Stimulated activated naive CD4-positive, alpha-beta T cell treated with Interleukin-2 at 50 U/mL for 16 hours (primary cell): ENCODE measurements at places on chromosomes 16 and 17.

- DNase-seq = peak; percentile 90
These were observed 3.7 kb downstream of the SLC52A1 start for GRCh38 chr17:5031365-5032082.

- DNase-seq = no peak
These were observed 53.2 kb downstream of the BANP start for GRCh38 chr16:88004391-88004790.

- no peak for DNase-seq
These were observed 3.1 kb downstream of the NPW start for GRCh38 chr16:2022723-2023091.

DNA sequence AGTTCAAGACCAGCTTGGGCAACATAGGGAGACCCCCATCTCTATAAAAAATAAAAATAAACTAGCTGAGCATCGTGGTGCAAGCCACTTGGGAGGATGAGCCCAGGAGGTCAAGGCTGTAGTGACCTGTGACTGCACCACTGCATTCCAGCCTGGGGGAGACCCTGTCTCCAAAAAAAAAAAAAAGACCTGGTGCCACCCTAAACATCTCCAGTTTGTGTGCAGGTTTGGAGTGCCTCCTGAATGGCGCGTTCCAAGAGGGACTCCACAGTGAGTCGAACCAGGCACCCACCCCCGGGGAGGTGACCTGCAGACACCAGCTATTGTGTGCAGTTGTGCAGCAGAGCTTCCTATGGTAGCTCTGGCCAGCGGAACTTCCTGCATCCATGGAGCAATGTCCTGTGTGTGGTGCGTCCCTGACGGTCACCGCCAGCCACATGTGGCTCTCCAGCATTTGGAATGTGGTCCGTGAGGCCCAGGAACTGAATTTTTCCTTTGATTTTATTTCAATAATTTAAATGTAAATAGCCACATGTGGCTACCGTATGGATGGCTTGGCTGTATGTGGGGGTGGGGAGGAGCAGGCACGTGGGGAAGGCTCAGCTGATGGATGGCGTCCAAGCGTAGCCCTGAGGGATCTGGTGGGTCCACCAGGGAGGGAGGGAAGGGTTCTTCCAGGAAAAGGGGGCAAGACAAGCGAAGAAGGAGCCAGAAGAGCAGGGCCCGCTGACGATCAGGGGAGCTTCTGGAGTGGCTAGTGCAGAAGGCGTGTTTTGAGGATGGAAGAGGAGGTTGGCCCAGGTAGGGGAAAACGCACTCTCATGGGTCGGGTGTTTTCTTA lies 107.1 kb upstream of the GSE1 start:
- DNase-seq = no peak

GRCh38 chr17:18921485-18921884 lies 30.5 kb upstream of the SLC5A10 start:
- no peak for DNase-seq

GRCh38 chr16:27925612-27926011 lies 137.9 kb downstream of the GSG1L start:
- DNase-seq = no peak

- DNase-seq = no peak
These were observed 2.3 kb downstream of the ORAI3 start for GRCh38 chr16:30951193-30951592.

GRCh38 chr17:76558198-76559095 lies 18.6 kb downstream of the PRCD start:
- DNase-seq = no peak

GRCh38 chr17:50961282-50962220 lies 95.4 kb upstream of the TOB1 start:
- DNase-seq = no peak

DNA sequence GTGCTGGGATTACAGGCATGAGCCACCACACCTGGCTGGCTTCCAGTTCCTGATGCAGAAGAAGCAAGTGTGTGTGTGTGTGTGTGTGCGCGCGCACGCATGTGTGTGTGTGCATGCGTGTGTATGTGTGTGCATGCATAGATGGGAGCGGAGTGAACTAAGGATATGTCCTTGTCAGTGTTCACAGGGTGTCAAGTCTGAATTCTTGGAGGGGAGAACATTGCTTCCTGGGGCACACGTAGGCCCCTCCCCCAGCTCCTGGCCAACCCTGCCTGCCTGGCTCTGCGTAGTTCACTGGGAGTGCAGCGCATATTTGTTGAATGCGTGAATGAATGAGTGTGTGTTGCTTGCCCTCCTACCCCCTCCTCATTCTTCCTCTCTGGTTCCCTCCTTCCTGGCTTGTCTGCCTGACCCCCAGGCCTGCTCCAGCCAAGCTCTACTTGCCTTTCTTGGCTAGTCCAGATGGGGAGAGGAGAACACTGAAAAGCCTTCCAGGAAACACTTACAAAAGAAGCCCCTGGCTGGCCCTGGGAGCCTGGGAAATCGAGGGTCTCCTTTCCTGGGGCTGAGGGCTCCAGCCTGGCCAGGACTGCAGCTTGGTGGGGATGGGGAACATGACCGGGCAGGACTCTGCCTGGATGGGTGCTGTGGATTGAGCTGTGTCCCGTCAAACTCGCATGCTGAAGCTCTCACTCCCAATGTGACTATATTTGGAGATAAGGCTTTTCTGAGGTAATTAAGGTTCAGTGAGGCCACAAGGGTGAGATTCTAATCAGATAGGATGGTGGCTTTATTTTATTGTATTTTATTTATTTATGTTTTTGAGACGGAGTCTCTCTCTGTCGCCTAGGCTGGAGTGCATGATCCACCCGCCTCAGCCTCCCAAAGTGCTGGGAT lies 27.9 kb downstream of the IGFBP4 start:
- DNase-seq = no peak

DNA sequence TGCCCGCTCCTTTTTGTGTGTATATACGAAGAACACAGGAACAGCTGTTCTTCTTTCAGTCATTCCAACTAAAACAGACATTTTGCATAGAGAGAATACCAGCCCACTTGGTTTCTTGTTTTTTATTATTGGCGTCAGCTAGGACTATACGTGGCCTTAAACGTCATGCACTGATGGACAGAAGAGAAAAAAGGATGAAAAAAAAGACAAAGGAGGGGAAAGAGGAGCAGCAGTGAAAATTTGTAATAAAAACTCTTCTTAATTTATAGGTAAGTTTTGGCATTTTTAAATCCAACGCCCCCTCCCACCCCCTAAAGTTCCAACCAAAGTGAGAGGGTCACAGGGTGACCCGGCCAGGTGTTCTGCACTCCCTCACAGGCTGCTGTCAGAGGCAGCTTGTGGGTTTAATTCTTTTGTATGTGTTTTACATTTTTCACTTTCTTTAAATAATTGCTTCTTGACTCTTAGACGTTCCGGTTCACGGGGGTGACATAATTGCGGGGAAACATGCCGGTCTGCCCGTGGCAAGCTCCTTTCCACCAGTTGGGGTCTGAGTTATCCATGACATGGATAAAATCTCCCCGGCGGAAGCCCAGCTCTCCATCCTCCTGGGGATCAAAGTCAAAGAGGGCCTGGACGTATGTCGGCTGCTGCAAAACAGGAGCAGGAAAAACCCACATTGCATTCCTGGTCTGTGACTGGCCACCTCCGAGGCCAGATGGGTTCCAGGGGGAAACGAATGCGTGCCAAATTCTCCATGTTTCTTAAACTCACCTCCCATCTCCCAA lies 30.9 kb upstream of the SLC25A19 start:
- DNase-seq = no peak

- DNase-seq = no peak
These were observed at the start of gene CDH13 for GRCh38 chr16:82626791-82627261. Gene CDH13 (plus strand): TSS chr16:82626969.

DNA sequence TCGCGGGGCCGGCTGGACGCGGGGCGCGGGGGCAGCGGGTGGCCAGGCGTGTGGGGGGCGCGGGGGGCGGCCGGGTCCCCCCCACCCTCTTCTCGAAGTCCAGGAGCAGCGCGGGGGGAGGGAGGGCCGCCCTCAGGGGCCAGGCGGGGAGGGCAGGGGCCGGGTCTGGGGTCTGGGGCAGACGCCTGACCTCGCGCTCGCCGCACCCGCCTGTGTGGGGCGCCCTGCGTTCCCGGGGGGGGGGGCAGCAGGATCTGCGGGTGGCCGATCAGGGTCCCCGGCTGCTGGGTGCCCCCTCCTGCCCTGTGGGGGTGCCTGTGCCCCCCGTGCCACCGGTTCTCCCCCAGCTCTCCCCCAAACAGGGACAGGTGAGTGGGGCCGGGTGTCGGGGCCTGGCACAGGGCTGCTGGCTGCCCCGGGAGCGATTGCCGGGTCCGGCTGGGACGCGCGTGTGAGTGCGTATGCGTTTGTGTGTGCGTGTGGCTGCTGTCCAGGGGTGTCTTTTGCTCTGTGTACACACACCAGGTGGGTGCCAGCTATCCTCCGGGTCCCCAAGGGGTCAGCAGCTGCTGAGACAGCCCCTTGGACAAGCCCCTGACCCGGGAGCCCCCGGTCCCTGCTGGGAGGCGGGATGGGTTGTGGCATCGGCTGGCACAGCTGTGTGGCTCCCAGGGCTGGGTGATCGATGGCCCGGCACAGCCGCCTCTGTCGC lies 663 bp downstream of the PRR35 start:
- DNase-seq = no peak

- peak; percentile 72 for DNase-seq
These were observed 23.2 kb upstream of the NTN1 start for GRCh38 chr17:8997994-8998628.

- DNase-seq = no peak
These were observed 4.1 kb upstream of the MED24 start for GRCh38 chr17:40058186-40058784.

DNA sequence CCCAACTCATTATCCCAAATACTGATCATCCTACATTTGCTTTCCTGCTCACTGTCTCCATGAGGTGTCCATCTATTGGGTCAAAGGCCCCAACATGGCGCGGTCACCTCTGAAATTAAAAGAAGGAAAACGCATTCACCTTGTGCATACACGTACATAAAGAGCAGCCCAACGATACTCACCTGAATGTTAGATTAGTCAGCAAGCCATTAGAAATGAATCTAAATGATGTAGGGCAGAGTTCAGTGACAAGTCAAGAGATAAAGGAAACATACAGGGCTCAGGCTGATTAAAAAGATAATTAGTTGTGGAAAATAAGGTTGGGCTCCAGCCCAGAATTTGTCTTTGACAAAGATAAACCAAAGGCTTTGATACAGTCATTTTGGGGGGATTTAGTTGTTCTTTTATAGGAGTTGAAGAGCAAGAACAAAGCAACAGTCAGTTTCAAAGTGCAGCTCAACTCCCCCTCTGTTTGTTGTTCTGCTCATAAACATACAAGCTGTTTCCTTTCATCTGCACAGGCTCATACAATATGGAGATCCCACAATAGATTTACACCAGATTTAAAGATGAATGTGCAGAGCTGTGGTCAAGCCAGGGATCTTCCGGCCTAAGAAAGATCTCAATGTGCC lies 21.1 kb downstream of the NXPH3 start:
- DNase-seq = no peak

DNA sequence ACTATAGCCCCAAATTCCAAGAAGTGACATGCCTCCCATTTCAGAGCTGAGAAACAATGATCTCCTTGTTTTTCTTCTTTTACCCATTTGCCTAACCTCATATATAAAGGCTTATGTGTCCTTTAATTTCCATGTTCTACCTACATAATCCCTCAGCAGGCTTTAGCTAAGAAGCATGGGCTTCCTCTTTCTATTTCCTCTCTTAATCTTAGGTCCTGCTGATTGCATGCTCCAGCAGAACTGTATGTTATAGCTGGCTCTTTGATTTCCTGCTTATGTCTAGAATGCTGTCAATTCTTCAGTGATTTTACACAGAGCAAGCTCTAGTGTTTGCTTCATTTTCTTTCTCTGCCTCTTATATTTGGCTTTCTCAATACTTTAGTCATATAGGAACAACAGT lies 151.7 kb upstream of the COX10 start:
- DNase-seq = no peak

DNA sequence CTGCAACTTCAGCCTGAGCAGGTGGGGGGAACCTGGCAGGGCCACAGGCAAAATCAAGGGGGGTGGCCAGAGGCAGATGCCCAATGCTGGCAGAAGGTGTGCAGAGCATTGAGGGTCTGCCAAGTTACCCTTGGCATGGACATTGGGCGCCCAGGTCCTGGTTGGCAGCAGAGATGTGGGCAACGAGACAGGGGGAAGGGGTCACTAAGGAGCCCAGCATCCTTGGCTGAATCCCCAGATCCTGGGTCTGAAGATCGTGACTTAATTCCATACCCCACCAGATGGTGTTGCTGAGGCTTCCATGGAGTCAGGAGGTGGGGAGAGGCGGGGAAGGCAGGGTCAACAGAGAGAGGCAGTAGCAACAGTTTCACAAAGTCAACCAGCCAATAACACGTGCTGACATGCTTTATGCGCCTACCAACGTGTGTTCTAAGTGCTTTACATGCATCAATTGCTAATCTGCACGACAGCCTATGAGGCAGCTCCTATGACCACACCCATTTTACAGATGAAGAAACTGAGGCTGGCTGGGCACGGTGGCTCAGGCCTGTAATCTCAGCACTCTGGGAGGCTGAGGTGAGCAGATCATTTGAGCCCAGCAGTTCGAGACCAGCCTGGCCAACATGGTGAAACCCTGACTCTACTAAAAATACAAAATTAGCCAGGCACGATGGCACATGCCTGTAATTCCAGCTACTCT lies 83.3 kb downstream of the GSG1L start:
- no peak for DNase-seq

GRCh38 chr16:79050063-79050462 lies 550.5 kb downstream of the MAF start:
- no peak for DNase-seq

DNA sequence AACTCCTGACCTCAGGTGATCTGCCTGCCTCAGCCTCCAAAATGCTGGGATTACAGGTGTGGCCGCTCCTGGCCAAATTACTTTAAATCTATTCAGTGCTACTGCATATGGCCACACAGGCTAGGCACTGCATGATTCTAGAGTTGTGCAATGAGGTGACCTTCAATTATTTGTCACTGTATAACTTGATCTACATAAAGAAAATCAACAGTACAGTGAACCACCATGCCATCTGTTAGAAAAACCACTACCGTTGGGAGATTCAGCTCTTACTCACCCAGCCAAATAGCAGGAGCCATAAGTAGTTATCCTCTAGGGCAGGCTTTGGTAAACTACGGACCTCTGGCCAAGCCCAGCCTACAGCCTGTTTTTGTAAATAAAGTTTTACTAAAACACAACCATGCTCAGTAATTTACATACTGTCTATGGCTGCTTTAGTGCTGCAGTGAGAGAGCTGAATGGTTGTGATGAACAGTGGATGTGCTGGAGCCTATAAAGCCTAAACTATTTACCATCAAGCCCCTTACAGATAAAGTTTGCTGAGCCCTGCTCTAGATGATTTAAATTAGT lies 40.7 kb upstream of the TANC2 start:
- no peak for DNase-seq

DNA sequence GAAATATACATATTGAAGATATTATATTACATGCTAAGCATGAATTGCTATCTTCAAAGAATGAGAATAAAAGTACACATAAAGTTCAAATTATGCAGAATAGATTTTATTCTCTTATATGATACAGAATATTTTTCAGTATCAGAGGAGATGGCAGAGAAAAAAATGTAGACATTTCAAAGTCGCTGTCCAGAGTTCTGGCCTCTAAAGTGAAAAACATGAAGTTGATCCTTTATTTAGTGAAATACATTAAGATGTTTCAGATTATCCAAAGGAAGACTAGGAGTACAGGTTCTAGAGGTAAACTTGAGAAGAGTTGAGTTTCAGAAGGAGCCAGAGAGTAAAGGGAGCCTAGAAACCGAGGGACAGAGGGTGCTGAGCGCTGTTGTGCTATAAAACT lies 303.6 kb downstream of the UTP18 start:
- DNase-seq = no peak

GRCh38 chr17:14434506-14434905 lies 133.6 kb downstream of the HS3ST3B1 start:
- no peak for DNase-seq
